Nephron progenitor cell (in vitro differentiated cells): ENCODE measurements at places on chromosomes 2 and 18.
A peak's percentile ranks its signal among the peaks of the same experiment; 100 is the strongest.

DNA sequence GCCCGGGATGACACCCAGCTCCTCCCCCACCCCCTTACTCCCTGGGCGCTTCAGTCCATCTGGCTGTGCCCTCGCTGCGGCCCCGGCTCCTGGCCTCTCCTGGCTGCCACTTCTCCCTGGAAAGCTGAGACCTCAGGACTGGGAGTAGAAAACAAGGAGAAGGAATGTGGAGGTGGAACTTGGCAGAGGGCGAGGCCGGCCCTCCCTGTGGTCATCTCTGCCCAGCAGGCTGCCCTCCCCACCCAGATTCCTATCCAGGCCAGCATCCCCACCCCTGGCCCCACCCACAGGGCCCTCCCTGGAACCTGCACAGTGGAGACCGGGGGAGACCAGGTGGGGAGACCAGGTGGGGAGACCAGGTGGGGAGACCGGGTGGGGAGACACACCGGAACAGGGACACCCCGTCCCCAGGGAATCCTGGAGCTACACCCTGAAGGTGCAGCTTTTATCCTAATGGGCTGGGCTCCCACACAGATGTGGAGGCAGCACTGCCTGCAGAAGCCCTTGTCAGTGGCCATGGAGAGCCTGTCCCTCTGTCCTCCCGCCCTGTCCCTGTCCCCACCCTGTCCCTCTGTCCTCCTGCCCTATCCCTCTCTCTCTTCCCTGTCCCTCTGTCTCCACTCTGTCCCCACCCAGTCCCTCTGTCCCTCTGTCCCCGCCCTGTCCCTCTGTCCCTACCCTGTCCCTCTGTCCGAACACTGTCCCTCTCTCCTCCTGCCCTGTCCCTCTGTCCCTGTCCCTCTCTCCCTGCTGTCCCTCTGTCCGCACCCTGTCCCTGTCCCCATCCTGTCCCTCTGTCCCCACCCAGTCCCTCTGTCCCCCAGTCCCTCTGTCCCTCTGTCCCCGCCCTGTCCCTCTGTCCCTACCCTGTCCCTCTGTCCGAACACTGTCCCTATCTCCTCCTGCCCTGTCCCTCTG lies 157.1 kb downstream of the PXDN start:
- no peak for DNase-seq

- no peak for DNase-seq
Observed at GRCh38 chr2:27581417-27582128, 1.3 kb upstream of the ZNF512 start.

DNA sequence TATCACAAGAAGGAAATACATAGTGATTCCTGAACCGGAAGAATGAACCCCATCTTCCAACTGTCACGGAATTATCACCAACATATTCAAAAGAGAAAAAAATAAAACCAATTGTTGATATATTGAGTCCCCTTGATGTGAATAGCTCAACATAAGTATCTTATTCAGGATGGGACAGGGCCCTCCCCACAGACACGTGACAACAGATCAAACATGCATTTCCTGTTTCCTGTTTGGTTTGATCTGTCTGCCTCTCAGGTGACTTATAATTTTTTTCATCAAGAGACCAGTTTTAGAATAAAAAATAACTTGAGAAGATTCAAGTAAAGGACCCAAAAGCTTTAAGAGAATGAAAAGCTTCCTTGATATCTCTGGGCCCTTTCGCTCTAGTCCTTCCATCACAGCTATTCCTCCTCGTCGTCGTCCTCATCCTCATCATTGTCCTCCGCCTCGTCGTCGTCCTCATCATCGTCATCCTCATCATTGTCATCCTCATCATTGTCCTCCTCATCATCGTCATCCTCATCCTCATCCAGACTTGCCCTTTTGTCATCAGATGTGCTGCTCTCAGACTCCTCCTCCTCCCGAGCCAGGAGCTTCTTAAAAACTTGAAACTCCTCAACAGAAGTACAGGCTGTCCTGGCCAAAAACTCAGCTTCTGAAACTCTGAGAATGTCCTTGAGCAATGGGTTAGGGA lies 6.3 kb downstream of the MTERF4 start:
- DNase-seq, result no peak

GRCh38 chr2:112166806-112167499 lies 28.8 kb downstream of the FBLN7 start:
- no peak for DNase-seq

- DNase-seq, result no peak
Observed at GRCh38 chr2:26430826-26431225, 29.1 kb downstream of the DRC1 start.

DNA sequence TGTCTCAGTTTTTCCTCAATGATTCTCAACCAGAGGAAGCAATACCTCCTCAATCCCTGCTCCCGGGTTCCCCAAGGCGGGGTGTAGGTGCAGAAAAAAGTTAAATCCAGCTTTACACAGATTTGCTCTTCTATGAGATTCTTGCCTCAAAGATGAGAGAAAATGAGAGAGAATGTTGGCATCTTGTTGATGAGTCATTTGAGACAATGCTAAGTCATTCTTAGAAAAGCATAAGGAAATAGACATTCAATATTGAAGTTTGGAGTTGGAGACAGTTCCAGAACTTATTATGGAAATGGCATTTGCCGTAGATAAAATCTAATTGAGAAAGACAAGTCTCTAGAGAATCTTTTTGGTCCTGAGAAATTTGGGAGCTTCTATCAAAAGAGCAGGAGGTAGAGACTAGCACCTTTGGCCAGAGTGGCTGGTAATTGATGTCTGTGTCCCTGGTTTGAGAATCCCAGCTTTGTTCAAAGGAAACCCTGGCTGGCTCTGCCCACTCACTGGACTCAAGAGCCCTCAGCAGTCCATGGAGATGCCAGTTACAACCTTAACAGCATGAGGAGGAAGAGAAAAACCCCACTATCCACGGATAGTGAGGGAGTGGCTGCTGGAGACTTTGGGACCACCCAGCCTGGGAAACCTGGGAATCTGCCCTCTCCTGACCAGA lies 181.2 kb downstream of the FAM124B start:
- DNase-seq, result no peak

DNA sequence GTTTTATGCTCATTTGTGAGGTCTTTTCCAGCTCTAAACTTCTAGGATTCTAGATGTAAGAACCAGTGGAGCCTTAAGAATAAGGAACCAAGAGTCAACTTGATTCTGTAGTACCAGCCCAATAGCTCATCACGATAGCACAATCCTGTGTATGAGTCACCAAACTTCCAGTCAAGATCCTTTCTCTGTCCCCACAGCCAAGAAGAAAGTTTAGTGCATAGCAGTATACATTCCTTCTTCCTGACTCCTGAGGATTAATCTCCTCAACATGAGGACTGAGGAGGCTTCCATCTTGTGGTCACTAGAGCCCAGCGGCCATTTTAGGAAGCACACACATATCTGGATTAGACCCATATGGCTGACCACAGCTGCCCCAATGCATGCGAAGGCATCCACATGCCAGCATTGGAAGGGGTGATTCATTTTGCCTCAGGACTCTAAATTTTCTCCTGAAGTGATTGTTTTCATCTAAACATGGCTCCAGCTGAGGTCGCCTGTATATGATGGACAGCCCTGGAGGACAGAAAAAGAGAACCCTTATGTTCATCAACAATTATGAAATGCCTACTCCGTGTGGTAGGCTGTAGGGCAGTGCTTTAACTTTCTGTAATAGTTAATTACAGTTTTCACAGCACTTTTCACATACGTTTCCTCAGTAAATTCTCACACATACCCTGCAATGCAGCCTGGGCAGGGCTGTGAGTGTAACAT lies 53.5 kb downstream of the RASGRP3 start:
- no peak for DNase-seq

DNA sequence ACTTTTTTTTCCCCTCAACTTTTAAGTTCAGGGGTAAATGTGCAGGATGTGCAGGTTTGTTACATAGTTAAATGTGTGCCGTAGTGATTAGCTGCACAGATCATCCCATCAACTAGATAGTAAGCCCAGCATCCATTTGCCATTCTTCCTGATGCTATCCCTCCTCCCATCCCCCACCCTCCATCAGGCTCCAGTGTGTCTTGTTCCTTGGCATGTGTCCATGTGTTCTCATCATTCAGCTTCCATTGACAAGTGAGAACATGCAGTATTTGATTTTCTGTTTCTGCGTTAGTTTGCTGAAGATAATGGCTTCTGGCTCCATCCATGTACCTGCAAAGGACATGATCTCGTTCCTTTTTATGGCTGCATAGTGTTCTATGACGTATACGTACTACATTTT lies 47.2 kb upstream of the STON1 start:
- no peak for DNase-seq

DNA sequence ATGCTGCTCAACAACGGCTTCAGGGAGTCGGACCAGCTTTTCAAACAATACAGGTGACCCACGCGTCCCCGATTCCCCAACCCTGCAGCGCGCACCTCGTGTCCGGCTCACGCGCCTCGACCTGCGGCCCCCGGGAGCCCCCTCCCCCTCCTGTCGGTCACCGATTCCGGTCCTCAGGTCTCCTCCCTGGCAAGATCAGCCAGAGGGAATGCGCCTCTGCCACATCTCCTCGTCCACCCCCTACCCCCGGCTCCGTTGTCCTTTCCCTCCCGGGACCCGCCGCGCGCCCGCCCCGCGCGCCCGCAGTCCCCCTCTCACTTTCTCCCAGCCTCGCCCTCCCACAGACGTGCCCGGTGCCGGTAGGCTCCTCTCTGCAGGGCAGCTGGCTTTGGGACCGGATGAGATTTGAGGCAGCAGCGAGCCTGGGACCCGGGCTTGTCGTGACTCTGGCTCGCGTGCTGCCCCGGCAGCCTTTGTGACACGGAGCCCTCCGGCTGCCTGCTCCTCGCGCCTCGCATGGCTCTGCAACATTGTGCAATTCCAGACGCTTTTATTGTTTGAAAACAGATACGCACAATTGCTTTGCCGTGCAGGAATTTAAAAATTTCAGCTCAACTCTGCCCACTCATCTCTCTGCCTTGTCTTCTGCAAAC lies 558 bp downstream of the TTC39C start:
- peak; percentile 54 for DNase-seq

DNA sequence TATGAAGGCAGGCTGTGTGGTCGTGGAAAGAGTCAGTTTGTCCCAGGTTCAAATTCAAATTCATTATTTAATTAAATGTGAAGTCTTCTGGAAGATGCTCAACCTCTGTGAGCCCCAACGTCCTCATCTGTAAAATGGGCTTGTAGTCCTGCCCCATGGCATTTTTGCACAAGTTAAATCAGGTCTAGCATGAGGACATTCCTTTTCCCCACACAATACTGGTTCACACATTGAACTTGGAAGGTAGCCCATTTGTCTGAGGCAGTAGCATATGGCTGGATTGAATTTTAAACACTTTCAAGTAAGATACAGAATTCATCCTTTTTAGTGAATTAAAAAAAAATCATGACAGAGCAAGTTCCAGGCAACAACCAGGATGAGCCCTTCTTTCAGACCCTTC lies 665.4 kb upstream of the HS6ST1 start:
- DNase-seq, result no peak

DNA sequence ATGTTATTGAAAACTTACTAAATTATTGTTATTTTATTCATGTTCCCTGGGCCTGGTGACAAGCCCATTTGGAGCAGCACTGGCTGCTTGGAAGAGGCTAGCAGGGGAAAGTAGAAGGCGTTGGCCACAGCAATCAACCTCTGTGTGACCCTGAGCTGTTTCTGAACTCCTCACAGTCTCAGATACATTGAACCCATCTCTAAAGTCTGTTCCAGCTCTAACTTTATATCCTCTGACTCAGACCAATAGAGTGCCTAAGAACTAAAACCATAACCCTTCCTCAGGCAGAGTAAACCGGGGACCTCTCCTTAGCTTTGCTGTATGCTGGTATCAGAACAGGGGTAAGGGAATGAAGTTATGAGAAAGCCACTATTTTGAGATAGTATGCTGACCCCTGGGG lies 96.4 kb upstream of the NOL4 start:
- no peak for DNase-seq

DNA sequence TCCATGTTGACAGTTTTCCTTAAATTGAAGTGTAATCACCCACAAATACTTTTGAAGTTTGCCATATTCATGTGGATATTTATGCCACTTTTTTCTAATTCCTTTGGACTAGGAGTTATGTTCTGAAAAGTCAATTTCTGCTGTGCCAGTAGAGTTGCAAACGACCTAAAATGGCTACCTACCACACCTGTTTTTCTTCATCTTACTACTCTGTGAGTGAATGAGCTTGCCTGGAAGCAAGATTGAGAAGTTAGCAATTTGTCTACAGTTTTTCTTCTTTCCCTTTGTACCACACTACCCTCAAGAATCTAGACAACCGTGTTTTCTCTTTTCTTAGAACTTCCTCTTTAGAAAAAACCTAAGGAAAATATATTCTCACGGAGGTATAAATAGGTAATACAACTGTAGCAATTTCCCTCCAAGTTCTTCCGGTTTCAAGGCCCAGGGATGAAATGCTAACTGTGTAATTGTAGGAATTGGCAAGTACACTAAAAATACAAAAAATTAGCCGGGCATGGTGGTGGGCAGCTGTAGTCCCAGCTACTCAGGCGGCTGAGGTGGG lies 7.3 kb upstream of the SLC39A10 start:
- DNase-seq, result no peak

GRCh38 chr18:66495844-66496243 lies 108.0 kb downstream of the CDH19 start:
- peak; percentile 81 for DNase-seq

DNA sequence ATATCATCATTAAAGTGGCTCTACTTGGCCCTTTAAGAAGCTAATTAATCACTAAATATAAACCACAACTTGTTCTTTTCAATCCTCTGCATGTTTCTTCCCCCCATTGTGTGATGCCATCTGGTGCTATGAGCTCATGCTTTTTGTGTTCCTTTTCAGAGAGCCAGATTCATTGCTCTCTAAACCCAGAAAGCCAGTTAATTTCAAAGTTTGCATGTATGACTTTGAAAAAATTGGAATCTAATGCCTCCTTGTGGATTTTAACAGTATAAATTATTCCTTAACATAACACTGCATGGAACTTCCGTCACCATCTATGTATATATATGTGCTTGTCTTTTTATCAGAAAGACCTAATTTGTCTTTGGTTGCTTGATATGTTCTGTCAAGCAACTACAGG lies 31.1 kb downstream of the TMEM178A start:
- DNase-seq, result no peak

DNA sequence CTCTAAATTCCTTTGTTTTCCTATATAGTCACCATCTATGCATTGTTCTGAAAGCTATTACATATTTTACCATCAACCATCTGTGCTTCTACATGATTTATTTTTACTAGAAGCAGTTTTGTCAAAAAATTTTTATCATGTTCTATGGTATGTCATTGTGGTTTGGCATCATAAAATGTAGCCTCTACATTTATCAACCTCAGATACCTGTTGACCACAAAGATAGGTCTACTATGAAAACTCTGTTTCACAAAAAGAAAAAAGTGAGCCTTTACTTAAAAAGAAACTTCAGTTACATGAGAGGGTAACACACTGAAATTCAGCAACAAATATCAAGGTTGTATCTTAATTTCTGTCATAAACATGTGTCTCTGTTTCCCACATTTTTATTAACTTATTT lies 3.7 kb downstream of the BCL2 start:
- DNase-seq, result no peak

- no peak for DNase-seq
Observed at GRCh38 chr2:173048522-173048896, 27.1 kb upstream of the MAP3K20 start.

DNA sequence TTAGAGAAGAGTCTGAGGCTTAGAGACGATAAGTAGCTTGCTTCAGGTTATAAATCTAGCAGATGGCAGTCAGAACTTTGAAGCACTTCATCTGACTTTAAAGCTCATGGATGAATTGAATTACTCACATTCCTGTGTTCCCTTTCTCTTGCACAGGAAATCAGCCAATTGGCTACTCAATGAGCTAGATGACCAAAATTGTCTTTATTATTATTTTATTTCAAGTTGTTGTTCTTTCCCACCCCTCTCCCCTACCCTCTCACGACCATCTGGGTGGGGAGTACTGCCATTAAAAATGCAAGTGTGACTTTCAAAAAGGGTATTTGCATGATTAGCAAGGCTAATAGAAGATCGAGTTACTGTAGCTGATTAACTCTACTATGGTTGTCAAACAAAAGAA lies 491.1 kb downstream of the NR4A2 start:
- DNase-seq, result no peak
